ENCODE measurements at places on chromosomes 5 and 9.

- no peak for DNase-seq
These were observed 54.5 kb downstream of the DOCK8 start for GRCh38 chr9:269081-269711.

DNA sequence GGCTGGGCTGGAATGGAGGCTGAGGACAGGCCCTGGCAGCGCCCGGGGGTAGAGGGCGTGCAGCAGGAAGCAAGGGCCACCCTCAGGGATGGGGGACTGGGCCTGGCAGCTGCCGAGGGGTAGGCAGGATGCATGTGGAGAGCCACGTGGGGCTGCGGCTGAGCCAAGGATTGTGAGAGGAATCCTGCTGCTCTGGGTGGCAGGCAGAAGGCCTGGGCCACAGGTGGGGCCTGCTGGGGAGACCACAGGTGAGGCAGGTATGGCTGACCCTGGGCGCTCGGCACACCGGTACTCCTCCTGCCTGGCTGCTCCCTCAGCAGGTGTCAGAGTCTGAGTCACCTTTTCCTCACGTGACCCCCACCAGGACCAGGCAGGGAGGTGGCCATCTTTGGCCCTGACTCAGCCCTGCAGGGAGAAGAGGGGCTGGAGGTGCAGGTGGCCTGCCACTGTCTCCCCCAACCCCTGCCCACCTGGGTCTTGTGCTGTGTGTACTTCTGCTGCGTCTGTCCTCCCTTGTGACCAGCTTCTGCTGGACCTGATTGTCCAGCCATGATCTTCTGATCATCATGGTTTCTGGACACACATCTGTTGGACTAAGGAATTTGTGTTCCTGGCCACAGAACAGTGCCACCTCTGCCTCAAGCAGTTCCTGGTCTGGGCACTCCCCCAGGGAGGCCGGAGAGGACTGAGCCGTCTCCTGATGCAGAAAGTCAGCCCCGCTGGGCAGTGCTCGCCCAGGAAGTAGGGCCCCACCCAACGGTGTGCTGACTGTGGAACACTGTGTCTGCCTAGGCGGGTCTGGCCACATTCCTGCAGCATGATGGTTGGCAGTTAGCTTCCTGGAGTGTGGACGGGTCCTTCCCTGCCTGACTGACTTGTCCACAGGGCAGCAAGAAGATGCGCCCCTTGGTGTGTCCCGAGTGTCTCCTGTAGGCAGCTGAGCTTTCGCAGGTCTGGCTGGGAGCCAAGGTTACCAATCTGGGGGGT lies 6.4 kb downstream of the ARRDC1 start:
- peak; percentile 47 for DNase-seq

- no peak for DNase-seq
These were observed 212.8 kb downstream of the NXNL2 start for GRCh38 chr9:88747768-88748167.

DNA sequence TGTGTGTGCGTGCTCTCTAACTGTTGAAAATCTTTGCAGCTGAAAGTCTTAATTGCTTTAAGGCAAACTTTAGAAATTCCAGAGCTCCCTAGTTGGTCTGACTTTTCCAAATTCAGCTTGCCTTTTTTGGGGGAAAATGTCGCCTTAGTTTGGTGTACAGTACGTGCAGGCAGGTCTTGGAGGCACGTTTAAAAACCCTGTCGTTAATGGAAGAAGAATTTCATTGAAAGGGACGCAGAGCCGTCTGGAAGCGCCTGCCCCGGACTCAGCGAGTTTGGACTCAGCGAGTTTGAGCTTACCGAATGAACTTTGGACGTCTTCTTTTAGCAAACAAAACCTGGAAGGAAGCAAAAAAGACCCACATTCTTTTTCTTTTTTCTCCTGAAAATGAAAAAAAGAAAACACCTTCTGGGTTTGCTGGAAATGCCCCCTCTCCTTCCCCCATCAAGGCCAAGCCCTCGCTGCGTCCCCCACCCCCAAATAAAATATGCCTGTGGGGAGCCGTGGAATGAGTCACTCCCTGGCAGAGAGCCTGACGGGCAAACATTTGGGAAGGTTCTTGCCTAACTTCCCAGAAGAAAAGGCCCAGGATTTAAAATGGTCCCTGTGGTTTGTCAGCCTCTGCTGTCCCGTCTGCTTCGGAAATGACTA lies 1.5 kb downstream of the NEK6 start:
- no peak for DNase-seq

GRCh38 chr5:153147891-153148623 lies 342.4 kb upstream of the GRIA1 start:
- no peak for DNase-seq

- peak; percentile 5 for DNase-seq
These were observed 188.4 kb downstream of the SNCAIP start for GRCh38 chr5:122500245-122501088.

DNA sequence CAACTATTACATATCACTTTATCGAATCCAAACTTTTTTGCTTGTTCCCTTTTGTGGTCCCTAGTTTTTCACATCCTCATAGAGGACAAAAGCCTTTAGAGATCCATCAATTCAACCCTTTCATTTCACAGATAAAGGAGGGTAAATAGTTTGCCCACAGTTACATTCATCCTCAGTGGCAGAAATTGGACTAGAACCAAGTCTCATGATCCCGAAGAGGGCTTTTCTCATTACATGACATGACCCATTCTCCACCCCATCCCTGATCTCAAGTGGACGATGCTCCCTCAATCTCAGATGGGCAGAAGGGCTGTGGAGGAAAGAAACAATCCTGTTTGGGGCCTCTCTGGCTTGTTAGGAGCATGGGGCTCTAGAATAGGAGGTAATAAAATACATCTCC lies 23.1 kb downstream of the TICAM2 start:
- no peak for DNase-seq

DNA sequence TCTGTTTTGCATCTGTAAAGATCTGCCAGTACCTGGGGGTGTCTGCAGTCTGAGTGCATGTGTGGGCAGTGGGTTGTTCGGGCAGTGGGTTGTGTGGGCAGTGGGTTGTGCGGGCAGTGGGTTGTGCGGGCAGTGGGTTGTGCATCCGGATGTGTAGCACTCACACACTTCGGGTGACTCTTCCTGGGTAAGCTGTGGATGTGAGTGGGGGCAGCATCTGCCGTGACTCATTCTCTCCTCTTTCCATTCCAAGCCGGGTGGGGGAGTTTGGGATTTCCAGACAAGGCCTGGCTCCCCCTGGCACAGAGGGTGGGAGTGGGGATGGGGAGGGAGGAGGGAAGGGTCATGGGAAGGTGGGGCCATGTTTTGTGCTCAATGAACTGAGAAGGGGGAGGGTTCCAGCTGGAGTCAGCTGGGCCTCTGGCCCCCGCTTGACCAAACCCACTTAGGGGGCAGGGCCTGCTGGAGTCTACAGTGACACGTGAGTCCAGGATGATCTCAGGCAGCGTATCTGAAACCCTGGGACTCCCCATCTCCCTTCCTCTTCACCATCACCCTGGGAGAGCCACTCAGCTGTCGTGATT lies 8.3 kb downstream of the CRB2 start:
- DNase-seq = no peak

GRCh38 chr9:134340475-134341160 lies 14.4 kb downstream of the RXRA start:
- no peak for DNase-seq

DNA sequence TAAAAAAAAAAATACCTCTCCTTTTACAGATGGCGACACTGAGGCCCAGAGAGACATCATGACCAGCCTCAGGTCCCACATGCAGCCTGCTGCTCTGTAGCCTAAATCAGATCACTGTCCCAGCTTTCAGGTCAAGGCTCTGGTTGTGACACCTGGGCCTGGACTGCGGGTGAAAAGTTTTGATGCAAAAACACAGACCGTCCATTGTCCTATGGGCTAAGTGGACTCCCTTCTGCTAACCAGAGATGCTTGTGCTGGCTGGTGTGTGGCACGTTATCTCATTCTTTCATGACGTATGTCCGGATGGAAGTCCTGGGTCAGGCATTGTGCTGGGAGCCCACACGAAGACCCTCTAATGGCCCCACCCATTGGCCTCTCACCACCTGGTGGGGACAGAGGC lies 7.8 kb downstream of the NEK6 start:
- no peak for DNase-seq

DNA sequence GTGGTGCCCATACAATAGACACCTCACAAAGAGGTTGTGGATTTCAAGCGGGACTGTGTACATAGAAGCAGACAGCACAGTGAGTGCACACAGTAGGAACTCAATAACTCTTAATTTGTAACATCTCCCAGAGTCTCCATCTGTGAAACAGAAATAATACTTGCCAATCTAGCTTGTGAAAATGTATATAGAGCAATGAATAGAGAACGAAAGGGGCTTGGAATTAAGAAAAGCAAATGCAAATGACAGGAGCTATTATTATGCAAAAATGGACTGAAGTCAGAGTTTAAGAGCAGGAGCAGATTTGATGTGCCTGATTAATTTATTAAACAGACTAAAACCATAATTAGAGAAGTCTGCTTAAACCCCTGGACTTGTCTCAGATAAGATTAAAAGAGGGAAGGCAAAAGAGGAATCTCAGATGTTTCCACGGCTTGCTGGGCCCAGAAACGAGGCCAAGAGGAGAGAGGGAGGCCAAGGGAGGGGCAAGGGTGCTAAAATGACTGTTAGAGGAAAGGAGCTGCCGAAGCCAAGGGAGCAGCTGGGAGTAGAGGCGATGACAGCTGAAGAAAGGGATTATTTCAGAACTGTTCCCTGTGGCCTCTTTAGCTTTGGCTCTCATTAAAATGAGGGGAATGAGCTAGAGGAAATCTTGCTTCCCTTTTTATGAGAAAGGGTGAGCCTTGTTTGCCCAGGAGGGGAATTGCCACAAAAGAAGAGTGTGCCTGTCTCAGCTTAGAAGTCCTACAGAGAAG lies 72.1 kb downstream of the FEM1C start:
- no peak for DNase-seq

DNA sequence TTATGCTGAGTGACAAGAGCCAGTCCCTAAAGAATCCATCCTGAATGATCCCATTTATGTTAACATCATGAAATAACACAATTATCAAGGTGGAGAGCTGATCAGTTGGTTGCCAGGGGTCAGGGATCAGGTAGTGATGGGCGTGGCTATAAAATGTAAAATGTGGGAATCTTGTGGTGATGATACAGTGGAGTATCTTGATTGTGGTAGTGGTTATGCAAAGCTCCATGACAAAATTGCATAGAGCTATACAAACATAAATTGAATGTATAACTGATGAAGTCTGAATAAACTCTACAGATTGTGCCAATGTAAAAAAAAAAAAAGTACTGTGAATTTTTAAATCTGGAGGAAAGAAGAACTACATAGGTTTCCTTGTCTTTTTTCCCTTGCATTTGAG lies 104.6 kb upstream of the SPATA31C2 start:
- no peak for DNase-seq

- DNase-seq = no peak
These were observed 1.0 kb upstream of the CFAP157 start for GRCh38 chr9:127705577-127706379.

DNA sequence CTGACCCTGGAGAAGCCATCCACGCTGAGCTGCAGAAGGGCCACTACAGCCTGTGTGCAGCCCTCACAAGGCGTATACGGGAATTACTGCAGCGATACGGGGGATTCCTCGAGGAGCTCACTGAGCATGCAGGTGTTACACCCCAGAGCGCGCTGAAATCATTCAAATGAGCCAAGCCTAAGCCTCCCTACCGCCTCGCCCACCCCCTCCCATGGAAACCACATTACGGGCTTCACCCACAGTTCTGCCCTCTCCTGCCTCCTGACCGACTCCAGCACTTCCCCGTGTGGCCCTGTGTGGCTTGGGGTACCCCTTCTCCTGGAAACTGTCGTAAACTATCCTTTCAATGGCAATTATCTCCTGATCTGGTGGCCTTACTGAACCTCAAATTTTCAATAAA lies 13.3 kb downstream of the SURF6 start:
- DNase-seq = no peak

DNA sequence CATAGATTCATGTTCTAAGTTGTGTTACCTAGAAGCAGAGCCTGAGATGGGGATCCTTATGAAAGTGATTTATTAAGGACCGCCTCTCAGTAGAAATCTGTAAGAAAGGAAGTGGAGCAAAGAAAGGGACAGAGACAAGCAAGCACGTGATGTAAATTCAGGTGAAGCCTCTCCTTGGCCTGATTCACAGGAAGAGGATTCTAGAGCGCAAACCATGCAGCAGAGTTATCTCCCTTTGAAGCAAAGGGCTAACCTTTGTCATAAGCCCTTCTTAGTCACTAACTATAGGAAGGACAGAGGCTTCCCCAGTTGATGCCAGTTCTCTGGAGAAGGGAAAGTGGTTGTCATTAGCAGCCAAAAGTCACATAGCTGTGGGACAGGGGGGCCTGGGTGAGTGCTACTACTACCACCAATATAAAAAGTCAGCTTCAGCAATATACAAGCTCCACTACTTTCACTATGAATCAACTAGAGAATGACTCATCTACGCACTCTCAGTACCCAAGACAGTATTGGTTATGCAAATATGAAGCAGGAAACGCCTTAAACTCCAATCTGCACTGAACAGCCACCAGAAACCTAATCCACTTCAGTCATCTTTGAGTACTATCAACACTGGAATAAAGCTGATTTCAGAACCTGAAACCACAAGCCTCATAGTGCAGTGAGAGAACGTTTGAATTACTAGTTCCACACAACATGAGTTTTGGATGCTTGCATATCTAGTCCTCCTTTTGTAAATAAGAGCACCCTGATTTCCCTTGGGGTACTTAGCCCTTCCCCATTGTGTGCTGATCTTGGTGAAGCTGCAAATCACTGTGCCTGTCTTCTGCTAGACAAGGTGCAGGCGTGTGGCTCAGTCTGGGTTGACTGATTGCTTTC lies 162.7 kb downstream of the ZNF608 start:
- DNase-seq = peak; percentile 19

DNA sequence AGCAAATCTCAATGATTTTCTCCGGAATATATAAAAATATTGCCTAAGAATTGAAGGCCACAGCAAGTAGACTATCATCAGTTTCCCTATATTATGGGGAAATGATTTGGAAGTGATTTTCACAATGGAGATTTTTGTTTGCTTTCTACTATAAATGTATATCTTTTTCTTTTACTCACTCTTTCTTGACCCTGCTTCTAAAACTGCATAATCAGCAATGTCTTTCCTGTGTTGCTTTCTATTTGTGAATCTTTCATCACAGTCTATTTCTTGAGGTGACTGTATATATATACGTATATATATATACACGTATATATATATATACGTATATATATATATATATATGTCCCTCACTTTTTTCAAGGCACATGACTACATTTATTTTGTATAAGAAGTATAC lies 622.6 kb downstream of the DTWD2 start:
- no peak for DNase-seq

GRCh38 chr9:77464661-77465060 lies 183.5 kb downstream of the GNA14 start:
- DNase-seq = no peak

DNA sequence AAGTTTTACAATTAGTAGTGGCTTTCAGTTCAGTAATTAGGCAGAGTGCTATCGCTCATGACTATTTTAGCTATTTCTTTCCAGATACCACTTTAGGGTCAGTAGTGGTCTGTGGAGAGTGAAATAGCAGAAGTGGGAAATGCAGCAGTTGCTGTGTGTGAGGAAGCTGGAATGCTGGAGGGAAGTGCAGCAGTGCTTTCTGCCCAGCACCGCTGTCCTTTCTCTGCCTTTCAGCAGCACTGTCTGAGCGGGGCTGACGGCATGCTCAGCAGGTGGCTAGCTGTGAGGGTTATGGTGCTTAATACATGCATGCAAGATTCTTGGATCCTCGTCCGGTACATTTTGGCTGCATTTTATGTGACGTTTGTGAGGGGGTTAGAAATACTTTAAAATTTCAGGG lies 213.9 kb downstream of the PBX3 start:
- DNase-seq = no peak

Data from HS-27A (cell line).